Osteoblast (primary cell): ENCODE measurements at places on chromosomes 7 and 10. TPM values are rescaled to one million over a fixed set of nuclear protein-coding genes. Genes with fewer than 3 reads are reported as not detected.

DNA sequence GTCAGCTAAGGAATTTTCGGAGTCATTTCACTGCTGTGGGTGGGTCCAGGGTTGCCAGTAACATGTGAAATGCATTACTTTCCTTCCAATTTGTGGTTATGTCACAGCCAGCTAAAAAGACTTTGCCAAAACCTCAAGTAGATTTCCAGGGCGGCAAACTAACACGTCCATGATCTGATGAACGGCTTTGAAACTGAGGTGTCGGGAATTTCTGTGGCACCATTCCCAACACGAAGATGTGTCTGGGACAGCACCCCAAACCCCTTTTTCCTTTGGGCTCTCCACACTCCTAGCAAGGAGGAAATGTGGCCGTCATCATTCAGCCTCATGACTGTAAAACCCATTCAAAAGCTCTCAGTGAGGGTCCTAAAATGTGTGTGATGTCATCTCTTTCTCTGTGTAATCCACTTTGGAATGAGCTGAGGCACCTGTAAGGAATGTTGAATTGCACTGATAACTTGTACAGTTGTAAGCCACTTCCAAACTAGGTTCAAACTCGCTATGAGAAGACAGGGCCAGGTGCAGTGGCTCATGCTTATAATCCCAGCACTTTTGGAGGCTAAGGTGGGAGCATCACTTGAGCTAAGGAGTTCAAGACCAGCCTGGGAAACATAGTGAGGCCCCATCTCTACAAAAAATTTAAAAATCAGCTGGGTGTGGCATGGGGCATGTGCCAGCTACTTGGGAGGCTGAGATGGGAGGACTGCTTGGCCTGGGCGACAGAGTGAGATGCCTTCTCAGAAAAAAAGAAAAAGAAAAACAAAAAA, 146.1 kb upstream of the FRMD4A start:
- DNase-seq = no peak
- H3K27me3 ChIP-seq = peaks cover under 1% of the 10 kb centered on the region
- H3K36me3 ChIP-seq = no peaks in the 10 kb centered on the region
- peak overlapping the region; percentile 26 for H3K4me3 ChIP-seq
- H3K27ac ChIP-seq = peak overlapping the region; percentile 86

The CALHM3 gene
- total RNA-seq = not detected in 2 replicates

DNA sequence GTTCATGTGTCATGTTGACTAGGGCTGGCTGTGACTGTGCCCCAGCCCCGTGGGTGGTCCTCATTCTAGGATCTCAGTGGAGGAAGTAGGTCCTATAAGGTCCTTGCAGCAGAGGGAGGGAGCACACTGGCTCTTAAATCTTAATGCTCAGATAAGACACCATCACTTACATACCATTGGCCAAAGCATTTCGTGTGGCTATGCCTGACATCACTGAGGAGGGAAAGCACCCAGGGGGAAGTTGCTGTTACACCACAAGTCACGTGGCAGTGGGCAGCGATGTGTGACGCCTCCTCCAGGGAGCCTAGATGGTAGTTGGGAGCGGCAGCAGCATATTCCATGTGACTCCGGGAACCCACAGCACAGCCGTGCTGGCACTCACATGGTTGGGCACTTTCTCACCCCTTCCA, 224.7 kb upstream of the SH2B2 start:
- no peak overlapping the region for H3K27ac ChIP-seq
- DNase-seq = no peak
- no peaks in the 10 kb centered on the region for H3K4me1 ChIP-seq
- no peaks in the 10 kb centered on the region for H3K27me3 ChIP-seq
- H3K4me3 ChIP-seq = no peak overlapping the region

- DNase-seq = peak; percentile 10
- no peaks in the 10 kb centered on the region for H3K36me3 ChIP-seq
- no peak overlapping the region for H3K4me3 ChIP-seq
- no peaks in the 10 kb centered on the region for H3K27me3 ChIP-seq
These were observed 26.1 kb upstream of the CTNNA3 start for GRCh38 chr10:67722113-67722512.

DNA sequence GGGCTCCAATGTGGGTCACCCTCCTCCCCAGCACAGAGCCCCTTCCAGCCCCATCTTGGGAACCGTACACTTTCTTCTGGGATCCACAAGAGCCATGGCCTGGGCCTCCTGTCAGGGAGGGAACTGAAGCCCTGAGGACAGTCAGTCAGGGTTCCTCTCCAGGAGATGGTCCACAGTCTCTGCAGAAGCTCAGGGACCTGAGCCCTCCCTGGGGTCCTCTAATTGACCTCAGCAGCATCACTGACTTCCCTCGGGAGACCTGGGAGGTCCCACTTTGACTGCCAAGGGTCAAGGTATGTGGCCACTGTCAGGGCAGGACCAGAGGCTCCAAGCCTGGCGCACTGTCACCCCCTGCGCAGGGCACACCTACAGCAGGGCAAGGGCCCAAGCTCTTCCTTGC, 32.3 kb downstream of the NOD1 start:
- no peaks in the 10 kb centered on the region for H3K27me3 ChIP-seq
- no peak overlapping the region for H3K4me3 ChIP-seq
- no peak for DNase-seq
- no peaks in the 10 kb centered on the region for H3K4me1 ChIP-seq
- peaks cover 20% of the 10 kb centered on the region for H3K36me3 ChIP-seq

The SLC16A9 gene
- total RNA-seq = 0.72 and 1.2 TPM in 2 replicates

DNA sequence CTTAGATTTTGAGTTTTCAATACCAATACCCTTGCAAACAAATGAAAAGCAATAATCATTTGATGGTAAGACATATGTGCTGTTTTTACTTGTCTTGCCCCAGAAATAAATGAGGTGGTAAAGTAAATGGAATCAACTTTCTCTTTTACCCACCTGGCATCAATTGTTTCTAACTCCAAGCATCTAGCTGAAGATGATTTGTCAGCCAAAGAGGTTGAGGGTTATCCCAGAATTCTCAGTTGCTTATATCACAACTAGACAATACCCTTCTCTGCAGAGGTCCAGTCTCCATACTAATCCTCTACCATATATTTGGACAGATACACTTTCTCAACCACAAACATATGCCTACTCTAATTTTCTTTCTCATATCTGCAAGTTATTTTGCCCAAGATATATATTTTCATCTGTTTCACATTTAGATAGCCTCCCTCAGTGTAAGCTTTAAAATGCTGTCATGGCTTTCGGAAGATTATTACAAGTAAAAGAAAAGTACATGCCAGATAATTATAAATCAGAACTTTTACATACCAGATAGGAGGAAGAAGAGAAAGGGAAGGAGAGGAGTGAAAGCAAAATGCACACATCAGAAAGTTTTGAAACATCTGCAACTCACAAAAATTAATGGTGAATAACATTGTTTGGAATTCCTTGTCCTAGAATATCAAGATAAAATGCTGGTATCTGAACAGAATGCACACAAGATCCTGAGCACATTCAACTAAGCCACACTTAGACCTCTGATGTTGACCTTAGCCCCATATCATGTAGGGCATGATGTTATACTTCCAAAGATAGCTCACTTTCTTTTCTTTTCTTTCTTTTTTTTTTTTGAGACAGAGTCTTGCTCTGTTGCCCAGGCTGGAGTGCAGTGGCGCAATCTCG, 146.6 kb downstream of the REEP3 start:
- DNase-seq = no peak
- H3K4me3 ChIP-seq = no peak overlapping the region
- H3K4me1 ChIP-seq = peaks cover 28% of the 10 kb centered on the region

- no peaks in the 10 kb centered on the region for H3K4me1 ChIP-seq
- no peaks in the 10 kb centered on the region for H3K36me3 ChIP-seq
- peaks cover 8% of the 10 kb centered on the region for H3K27me3 ChIP-seq
- H3K27ac ChIP-seq = no peak overlapping the region
- no peak overlapping the region for H3K4me3 ChIP-seq
These were observed 93.0 kb downstream of the LYZL2 start for GRCh38 chr10:30536578-30536977.

DNA sequence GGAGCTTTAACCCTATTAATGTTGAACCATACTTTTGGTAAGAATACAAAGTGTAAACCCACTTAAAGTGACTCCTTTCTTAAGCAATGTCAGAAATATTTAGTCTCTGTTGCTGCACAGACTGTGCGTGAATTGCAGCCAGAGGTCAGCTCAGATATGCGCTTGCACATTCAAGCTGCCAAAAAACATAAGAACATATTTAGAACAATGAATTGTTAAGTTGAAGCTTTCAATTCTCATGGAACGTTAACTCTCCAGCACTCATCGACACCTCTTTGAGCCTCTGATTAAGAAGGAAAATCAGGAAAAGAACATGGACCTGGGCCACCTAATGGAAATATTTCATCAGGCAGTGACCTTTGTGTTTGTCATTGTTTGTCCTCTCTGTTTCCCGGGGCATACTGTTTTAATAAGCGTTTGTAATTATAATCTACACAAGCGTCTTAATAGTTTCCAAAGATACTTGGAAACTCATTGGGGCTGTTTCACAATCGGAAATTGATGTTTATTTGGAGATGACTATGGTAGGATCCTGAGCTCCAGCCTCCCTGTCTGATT, 193.0 kb upstream of the CELF2 start:
- H3K27ac ChIP-seq = peak overlapping the region; percentile 91
- no peaks in the 10 kb centered on the region for H3K27me3 ChIP-seq
- no peak for DNase-seq
- H3K4me1 ChIP-seq = peaks cover 38% of the 10 kb centered on the region
- peak overlapping the region; percentile 3 for H3K4me3 ChIP-seq
- no peaks in the 10 kb centered on the region for H3K36me3 ChIP-seq

The TAF5 gene
- 3.3 and 3.8 TPM in 2 replicates for total RNA-seq

- H3K27me3 ChIP-seq = no peaks in the 10 kb centered on the region
- no peaks in the 10 kb centered on the region for H3K36me3 ChIP-seq
These were observed 148.2 kb upstream of the SLC26A5 start for GRCh38 chr7:103594186-103594585.

- H3K36me3 ChIP-seq = no peaks in the 10 kb centered on the region
- H3K4me1 ChIP-seq = peaks cover 38% of the 10 kb centered on the region
- no peak overlapping the region for H3K4me3 ChIP-seq
These were observed 489.6 kb downstream of the TNS3 start for GRCh38 chr7:47092336-47092735.

The TAS2R39 gene
- total RNA-seq = not detected in 2 replicates

GRCh38 chr10:119395280-119396007, 147.1 kb downstream of the RGS10 start:
- DNase-seq = peak; percentile 88
- peaks cover 8% of the 10 kb centered on the region for H3K4me1 ChIP-seq
- no peaks in the 10 kb centered on the region for H3K27me3 ChIP-seq
- no peaks in the 10 kb centered on the region for H3K36me3 ChIP-seq
- H3K4me3 ChIP-seq = no peak overlapping the region

The OR9A2 gene
- total RNA-seq = not detected in 2 replicates

GRCh38 chr10:23804125-23804524, 365.2 kb downstream of the OTUD1 start:
- no peaks in the 10 kb centered on the region for H3K27me3 ChIP-seq
- no peaks in the 10 kb centered on the region for H3K36me3 ChIP-seq
- peak; percentile 23 for DNase-seq
- H3K4me1 ChIP-seq = no peaks in the 10 kb centered on the region

DNA sequence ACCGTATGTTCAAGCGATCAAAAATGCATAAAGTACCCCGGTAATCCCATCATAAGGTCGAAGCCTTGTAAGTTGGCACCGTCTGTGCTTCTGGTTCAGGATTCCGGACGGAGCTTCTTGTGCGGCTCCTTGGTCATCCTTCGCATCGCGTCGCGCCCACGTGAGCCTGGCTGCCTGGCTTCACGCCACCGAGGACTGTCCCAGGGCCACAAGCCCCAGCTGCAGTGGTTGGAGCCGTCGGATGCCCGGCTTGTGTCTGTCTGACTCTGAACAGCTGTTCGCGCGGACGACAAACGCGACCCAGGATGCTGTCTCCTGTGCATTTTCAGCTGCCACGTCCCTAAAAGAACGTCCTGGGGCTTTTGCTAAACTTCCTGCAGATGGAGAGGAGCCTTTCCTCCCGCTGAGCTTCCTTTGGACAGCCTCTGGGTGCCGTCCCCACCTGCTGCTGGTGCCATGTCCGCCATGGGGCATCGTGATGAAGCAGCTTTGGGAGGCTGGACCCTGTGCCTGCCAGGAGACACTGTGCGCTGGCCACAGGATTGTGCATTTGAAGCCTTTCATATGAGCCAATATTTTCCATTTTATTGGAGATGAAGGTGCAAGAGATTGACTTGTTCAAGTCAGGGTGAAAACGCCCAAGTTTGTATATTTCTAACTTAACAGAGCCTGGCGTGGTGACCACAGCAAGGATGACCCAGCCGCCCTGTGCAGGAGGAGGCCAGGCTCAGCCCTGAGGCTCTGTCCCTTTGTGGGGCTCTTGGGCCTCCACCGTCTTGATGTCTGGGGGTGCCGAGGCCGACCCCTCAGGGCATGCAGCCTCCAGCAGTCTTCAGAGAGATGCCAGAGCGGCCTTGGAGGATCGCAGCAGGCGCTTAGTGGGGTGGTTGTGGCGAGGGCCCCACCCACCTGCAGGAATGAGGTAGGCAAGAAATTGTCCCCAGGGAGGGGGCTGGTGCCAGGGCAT, 6.7 kb upstream of the JAKMIP3 start:
- no peak overlapping the region for H3K4me3 ChIP-seq
- no peak overlapping the region for H3K27ac ChIP-seq
- H3K36me3 ChIP-seq = no peaks in the 10 kb centered on the region

The PDE1C gene
- 143 and 149 TPM in 2 replicates for total RNA-seq
